ENCODE measurements at places on chromosomes 12 and 14.

GRCh38 chr12:64737539-64737938, 21.7 kb downstream of the GNS start:
- no peak for DNase-seq

DNA sequence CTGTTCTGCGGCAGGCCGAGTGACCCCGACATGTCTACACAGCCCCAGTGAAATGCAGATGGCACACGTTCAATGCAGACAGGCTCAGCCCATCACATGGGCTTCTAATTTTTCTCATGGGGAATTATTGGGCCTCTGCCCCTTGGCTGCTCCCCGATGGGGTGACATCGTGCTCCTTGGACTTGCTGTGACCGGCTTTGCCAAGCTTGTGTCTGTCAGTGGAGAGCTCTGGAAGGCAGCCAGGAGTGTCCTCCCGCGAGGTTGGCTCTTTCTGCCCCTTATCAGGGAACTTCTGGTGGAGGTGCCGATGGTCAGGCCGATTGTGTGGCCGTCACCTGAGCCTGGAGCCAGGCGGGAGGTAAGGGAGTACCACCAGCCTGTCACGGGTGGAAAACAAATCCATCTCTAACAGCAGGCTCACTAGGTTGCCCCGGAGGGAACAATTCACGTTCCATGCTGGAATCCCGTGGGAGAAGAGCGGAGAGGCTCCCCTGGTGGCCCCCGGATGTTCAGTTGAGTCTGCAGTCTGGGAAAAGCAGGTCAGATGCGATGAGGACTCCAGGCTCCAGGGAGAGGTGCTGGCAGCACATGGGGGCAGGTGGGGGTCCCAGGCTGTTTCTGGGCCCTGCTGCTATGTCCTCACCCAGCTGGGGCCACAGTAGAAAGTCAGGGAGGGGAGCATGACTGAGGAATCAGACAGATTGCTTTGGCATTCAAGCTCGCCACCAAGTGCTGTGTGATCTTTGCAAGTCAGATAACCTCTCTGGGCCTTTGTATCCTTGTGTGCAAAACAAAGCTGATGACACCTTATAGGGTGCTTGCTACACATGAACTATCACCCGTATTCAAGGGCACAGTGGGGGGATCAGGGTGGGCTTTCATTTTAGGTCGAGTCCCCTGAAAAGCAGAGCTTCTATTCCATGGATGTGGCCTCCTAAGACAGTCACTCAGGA, 43.2 kb upstream of the EML1 start:
- DNase-seq: no peak

DNA sequence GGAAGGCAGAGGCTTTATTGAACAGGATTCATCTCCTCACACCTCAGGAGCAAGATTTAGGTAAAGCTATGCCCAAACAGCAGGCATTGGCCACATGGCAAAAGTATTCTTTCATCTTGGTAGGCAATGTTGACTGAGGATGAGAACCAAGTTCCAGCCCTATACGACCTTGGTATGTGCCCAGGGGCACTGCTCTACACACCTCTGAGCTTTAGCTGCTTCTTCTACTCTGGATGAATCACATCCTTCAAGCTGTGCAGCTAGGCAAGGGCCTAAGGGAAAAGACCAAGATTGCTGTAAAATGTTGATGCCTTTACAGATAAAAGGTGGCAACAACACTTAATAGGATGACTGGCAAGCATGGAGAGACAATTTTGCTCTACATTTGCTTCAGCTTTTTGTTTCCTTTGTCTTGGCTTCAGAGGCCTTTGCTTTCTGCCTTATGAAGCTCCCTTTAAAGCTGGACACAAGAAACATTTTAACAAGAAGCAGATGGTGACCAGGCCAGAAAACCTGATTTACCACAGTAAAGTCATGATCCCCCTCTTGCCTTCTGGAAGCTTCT, 183.3 kb upstream of the KITLG start:
- no peak for DNase-seq

- DNase-seq: no peak
These were observed 74.9 kb downstream of the PAWR start for GRCh38 chr12:79615596-79616560.

- no peak for DNase-seq
These were observed 2.2 kb downstream of the SCARB1 start for GRCh38 chr12:124861492-124861891.

DNA sequence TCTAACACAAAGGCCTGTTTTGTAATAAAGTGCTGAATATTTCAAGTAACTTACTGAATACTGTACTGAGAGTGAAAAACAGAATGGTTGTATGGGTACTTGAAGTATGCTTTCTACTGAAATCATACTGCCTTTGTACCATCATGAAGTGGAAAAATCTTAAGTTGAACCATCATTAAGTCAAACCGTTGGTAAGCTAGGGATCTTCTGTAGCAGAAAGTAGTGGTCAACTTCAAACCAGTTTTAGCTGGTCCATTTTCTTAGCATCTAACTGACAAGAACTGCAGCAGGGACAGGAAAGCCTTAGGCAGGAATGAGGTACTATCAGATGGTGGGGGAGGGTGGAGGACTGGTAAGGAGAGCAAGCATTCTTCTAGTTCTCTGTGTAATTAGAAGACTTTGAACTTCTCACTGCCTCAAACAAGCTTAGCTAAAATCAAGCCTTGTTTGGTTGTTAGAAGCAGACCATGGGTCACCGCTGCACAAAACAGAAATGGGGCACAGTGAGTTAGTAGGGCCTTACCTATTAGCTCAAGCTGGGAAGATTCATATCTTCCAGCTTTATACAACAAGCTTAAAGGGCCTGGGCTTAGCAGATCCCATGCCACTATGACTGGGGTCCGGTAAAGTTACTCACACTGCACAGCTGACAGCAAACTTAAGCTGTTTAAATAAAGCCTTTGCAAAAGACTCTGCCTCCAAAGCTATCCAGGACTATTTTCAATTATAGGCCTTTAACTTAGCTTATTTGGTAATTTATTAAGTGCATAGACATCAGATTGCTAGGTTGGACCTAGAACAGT, 73.8 kb downstream of the ACADS start:
- DNase-seq: no peak

DNA sequence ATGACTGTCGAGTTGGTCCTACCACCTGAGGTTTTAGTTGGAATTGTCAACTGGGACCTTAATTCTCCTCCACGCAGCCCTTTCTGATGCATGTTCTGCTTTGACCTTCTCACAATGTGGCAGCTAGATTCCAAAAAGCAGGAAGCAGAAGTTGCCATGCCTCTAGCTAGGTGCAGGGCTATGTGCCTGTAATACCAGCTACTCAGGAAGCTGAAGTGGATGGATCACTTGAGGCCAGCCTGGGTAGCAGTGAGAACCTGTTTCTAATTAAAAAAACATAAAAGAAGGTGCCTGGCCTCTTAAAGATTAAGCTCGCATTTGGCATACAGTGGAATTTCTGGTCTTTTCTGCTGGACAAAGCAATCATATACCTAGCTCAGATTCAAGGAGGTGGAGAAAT, 77.1 kb downstream of the FGD4 start:
- no peak for DNase-seq

DNA sequence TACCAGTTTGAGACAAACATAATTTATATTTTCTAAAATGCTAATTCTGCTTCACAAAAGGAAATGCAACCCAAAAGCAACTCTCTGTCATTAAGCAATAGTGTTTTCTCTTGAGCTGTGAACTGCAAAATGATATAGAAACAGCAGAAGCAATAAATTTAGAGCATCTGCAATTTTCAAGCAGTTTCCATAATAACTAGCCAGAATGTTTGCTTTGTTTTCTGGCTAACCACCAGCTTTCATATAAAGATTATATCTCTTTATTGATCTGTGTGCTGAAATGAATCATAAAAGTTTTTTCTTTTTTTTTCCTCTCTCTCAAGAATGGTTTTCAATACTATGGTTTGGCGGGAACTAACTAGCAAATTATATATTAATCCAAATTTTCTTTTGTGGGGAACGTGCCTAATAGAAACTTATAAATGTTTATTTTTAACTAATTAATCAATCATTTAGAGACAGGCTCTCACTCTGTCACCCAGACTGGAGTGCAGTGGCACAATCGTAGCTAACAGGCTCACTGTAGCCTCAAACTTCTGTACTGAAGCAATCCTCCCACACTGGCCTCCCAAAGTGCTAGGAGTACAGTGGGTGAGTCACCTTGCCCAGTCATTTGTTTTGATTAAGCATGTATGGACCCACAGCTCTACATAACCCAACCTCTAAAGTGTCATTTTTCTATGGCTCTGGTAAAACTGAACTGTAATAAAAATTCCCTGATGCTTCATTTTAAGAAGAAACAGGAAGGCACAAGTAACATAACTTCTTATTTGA, 830.1 kb upstream of the MGAT4C start:
- DNase-seq: peak; percentile 47

DNA sequence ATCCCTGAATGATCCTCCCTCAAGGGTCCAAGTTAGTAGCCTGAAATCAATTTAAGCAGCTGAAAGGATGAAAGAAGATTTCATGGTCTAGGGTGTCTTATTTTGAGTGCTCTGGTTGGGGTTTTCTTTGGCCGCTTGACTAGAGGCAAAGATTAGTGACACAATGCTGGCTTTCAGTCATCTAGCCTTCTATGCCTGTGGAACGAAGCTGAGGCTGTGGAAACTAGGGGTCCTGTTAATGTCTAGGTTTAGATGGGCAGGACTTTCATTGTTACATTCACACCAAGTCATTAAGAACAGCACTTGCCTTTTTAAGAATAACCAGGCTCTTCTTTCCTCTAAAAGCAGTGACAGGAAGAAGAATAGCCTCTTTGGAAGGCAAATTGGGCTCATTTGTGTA, 253.8 kb upstream of the E2F7 start:
- no peak for DNase-seq

GRCh38 chr14:94536836-94537235, 24.4 kb upstream of the SERPINA4 start:
- no peak for DNase-seq

- DNase-seq: no peak
These were observed 23.1 kb upstream of the TBC1D30 start for GRCh38 chr12:64801381-64801780.

- DNase-seq: no peak
These were observed 211.1 kb downstream of the ITPR2 start for GRCh38 chr12:26621932-26622331.

GRCh38 chr12:100427078-100427477, 46.6 kb upstream of the NR1H4 start:
- no peak for DNase-seq

DNA sequence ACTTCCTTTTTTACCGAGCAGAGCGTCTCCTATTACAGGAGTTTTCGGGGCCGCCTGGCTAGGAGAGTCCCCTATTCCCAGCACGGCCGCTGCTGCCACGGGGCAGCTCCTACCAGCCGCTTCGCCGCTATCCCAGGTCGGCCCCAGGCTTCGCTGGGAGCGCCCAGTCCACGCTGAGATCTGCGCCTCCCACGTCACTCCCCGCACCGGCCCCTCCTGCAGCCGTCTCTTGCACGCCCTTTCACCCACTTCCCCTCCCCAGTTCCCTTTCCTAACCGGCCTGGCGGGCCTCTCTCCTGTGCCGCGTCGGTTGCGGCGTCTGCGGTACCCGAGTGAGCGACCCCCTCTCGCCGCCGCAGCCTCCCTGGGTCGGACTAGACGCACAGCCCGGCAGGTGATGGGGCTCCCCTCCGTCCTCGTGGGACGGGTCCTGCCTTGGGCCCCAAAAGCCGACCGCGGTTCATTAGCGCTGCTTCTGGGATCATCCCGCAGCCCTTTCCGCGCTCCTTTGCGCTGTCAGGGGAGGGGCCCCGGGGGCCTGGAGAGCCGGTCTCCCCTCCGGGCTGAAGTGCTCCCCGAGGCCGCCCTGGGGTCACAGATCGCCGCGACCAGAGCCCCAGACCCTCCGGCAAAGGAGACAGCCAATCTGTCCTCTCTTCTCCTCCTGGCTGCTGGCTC, 1318.4 kb downstream of the TMEM121 start:
- no peak for DNase-seq

DNA sequence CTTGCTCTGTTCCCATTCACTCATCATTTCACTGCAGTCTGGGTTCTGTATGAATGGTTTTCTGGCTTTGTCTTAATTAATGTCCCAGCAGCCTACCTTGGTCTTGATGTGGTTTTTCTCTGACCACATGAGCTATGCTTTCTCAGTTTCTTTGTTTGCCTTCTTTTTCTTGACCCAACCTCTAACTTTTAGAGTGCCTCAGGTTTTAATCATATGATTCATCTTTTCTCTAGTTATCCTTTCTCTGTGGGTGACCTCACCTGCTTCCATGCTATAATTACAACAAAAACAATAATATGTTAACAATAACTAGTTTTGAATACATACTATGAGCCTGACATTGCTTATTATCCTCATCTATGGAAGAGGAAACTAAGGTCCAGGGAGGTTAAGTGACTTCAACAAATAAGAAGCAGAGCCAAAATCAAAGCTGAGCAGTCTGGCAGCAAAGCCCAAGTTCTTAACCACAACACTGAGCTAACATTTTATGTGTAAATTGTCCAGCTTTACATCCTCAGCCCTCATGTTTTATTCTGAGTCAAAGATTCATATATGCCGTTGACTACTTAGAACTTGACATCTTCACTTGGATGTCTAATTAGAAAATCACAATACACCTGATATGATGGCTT, 4.7 kb upstream of the EPYC start:
- DNase-seq: no peak

GRCh38 chr12:3003357-3003992, 44.3 kb downstream of the TEAD4 start:
- no peak for DNase-seq

GRCh38 chr12:124605150-124605882, 37.9 kb upstream of the NCOR2 start:
- no peak for DNase-seq

- no peak for DNase-seq
These were observed 212.9 kb downstream of the ESR2 start for GRCh38 chr14:64081174-64081746.

DNA sequence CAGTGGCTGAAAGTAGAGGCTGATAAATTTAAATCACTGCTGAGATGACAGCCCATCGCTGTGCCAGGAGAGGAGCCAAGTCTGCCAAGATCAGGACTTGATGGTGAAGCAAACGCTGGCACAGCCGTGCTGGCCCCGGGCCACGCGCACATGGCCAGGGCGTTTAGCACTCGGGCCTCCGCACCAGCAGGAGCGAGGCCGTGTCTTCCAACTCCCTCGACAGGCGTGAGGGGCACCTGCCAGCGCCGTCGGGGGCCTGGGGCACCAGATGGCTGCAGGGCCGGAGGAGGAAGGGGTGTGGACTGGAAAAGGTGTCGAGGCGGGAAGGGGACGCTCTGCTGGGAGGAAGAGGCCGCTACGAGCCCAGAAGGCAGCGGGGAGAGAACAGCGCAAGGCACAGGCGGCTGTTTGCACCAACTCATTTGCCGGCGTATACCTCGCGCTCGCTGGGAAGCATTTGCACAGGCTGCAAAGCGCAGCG, 29.5 kb downstream of the RIMBP2 start:
- no peak for DNase-seq

DNA sequence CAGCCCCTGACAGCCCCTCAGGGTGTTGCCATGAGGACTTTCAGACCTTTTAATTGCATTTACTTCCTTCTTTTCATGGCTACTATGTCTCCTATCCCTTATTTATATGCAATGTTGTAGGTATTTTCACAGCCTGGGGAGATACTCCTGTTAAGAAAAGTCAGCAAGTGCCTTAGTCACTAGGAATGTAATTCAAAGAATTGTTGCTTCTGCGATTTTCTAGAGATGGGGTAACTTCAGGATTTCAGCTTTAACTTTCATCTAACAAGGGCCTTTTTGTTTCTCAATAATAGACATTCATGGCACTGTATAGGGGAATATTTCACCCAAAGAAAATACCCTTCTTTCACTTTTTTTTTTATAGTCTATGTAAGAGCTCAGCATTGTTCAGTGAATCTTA, 533.3 kb upstream of the MIS18BP1 start:
- DNase-seq: no peak

Measured in NCI-H2081 (cell line).